H1 (cell line): ENCODE measurements at places on chromosomes 3 and 15.

- no peak for DNase-seq
Measured at GRCh38 chr3:124858275-124858674, 28.9 kb downstream of the ITGB5 start.

DNA sequence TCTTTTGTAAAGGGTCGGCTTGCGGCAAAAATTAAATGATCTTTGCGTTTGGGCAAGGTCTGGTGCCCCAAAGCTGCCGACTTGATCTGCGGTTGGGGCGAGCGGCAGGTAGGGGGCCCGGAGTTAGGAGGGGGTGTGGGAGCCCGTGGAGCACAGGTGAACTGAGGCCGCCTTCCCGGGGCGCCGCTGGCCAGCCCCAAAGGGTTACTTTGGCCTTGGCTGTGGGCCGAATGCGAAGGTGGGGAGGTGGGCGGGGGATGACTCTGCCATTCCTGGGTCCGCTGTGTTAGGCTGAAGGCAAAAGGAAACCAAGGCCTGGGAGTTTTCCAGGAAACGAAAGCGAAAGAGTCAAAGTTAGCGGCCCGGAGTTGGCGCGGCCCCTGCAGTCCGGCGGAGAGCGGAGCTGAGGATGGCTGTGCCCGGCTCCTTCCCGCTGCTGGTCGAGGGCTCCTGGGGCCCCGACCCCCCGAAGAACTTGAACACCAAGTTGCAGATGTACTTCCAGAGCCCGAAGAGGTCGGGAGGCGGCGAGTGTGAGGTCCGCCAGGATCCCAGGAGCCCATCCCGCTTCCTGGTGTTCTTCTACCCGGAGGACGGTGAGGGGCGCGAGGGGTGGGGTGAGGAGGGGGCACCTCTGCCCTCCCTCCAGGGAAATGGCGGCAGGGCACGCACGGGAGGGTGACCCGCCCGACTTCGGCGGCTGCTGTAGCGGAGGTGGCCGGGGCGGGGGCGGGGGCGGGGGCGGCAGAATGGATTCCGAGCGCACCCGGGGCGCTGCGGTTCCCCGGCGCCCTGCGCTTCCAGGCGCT lies at the start of gene PARP14:
Gene PARP14, plus strand, starts transcription at position 365 of the 809 bp plus-strand sequence. Its CDS starts 45 bp downstream, at position 410.
- DNase-seq, result peak; percentile 75

GRCh38 chr3:15205934-15206661 lies at the start of gene CAPN7:
TSS of gene CAPN7 (plus strand) at chr3:15206246. CDS start at chr3:15206496, 250 bp downstream.
- peak; percentile 86 for DNase-seq

- no peak for DNase-seq
Measured at GRCh38 chr3:4928277-4928789, 50.9 kb upstream of the BHLHE40 start.

DNA sequence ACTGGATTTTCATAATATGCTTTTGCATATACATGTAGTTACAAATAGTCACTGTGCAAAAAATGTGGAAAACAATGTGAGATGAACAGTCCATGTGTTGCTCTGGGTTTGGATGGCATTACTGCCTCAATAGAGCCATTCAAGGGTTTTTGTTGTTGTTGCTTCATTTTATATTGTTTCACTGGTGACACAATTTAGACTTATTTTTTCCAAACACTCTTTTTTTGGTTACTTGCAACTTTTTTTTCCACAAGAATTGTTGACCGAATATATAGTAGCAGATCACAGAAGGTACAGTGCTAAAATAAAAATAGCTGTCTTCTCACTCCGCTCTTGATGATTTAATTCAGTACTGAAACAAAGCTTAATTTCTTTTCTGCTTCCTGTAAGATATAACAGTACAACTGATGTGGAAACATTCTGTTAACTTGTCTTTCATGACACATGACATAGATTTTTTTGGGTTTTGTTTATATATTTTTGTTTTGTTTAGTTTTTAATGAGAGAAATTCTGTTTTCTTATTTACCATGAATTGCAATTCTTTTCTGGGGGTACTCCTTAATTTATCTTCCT lies 618.6 kb downstream of the NAALADL2 start:
- DNase-seq, result no peak

GRCh38 chr15:44045217-44045616 lies 149.9 kb downstream of the FRMD5 start:
- DNase-seq, result no peak

GRCh38 chr15:99059010-99059981 lies 45.6 kb upstream of the SYNM start:
- peak; percentile 86 for DNase-seq

DNA sequence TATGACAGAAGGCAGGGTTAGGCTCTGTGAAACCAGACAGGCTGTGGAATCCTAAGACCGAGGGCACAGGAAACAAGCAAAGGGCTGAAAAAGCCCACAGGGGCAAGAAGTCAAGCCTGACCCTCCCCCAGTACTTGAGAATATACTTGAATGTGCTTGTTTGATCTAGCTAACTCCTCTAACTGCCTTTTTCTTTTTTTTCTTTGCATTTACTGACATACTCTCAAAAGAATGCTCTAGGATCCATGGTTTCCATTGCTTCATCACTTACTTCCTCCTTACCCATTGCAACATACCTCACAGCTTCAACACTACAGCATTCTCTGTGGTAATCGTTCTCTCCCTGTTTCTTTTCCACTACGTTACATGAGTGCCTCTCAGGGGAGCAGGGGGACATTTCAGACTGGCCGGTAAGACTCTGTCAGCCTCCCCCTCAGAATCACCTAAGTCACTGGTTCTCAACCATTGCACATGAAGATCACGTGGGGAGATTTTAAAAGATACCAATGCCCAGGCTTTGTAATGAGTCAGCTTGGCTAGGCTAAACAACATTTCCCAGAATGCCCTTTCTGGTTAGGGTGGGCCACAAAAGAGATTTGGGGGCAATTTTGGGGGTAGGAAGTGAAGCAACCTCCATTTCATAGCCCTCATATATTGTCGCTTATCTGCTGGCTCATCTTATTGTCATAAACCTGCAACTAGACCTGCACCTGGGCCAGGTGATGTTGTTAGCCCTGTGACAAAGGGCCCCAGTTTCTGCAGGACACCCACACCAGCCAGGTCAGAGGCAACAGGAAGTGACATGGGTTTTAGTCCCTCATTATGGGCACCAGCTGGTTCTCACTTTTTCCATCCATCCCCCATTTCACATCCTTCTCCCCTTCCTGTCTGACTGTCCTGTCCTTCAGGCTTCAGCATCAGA lies 24.6 kb upstream of the RSL24D1 start:
- DNase-seq, result no peak

DNA sequence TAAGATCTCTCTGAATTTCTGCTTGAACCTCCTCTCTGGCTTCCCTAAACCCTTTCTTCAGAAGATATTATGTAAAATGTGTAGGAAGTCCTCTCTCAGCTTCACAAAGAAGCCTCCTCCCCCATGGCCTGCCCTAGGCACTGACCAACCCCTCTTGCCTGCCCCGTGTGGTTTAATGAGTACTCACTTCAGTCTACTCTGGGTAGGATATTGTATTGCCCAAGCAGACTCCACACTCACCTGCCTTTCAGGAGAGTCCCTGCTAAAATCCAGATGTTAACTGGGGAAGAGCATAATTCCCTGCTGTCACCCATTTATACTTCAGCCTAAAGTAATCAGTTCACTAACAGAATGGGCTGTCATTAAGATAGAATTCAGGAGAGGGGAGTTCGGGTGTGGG lies 2.6 kb upstream of the AGBL1 start:
- DNase-seq, result no peak

GRCh38 chr3:45817831-45818522 lies 21.6 kb upstream of the SLC6A20 start:
- no peak for DNase-seq

- peak; percentile 35 for DNase-seq
Measured at GRCh38 chr3:13716540-13717221, 163.2 kb downstream of the WNT7A start.

GRCh38 chr15:76996526-76997401 lies 1.8 kb downstream of the PSTPIP1 start:
- DNase-seq, result no peak

- no peak for DNase-seq
Measured at GRCh38 chr3:141462176-141462859, 24.5 kb upstream of the RASA2 start.

GRCh38 chr15:68271854-68272471 lies 5.6 kb upstream of the FEM1B start:
- no peak for DNase-seq

DNA sequence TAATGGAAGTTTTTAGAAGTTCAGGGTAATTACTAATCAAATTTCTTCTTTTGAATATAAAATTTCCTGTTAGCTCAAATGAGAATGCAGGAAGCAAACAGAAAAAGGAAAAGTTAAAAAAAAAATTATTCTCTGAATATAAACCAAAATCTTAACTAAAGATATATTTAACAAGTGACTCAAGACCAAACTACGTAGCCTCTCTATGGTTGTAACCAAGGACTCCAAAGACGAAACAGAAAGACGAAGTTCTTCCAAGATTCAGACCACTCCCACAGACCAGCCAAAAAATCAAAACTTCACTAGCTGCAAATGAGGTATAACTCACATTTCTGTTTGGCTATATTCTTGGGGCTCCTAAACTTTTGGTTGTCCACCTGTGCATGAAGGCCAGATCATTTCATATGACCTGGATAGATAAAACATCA lies 846.5 kb upstream of the ALCAM start:
- no peak for DNase-seq

- no peak for DNase-seq
Measured at GRCh38 chr15:54187325-54187724, 209.1 kb downstream of the UNC13C start.

- no peak for DNase-seq
Measured at GRCh38 chr3:187758318-187758955, 13.2 kb upstream of the BCL6 start.
